Fibroblast of skin of abdomen (primary cell): ENCODE measurements at places on chromosomes 7 and 10.

DNA sequence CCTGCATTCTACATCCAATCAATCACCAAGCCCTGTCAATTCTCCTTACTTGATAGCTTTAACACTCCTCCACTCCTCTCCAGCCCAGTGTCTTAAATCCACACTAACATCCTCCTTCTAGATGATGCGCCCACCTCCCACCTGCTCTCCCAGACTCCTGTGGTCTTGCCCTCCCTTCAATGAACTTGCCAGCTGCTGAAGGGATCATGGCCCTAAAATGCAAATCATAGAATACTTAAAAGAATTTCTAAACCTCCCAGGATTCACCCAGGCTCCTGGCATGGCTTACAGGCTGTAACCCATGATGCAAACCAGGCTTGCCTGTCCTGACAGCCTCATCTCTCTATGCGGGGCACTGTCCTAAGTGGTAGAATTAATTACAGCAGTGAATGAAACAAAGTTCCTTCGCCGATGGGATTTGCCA is 43.6 kb downstream of the SYPL1 start:
- DNase-seq = no peak

DNA sequence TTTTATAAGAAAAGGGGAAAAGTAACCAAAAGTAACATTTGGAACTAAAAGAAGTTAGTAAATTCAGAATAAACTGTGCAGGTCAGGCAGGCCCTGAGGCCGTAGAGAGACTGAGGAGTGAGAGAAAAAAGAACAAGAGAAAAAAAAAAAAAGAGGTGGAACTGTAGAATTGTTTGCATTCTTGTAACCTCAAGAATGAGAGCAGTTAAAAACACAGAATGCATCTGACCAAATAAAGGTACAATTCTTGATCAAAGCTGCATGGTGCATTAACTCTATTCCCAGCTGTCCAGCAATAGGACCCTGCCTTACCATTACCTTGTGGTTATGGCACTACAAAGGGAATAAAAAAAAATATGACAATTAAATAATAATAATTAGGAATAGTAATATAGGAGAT is 170.1 kb upstream of the SEMA3A start:
- peak; percentile 55 for DNase-seq

DNA sequence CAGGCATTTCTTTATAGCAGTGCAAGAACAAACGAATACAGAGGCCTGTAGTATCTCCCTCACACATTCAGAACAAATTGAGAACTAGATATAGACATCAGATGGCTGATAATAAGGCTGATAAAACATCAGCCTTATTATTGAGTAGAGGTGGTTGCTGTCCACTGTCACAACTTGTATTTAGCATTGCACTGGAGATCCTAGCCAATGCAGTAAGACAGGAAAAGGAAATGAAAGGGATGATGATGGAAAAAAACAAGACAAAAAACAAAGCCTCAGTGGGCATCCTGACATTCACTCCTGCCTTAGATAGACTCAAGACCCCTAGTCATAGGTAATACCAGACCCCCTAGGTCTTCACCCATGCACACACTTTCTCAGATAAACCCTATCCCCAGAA is 4.7 kb upstream of the RABGEF1 start:
- DNase-seq = no peak

GRCh38 chr7:128076796-128077271 is 45.6 kb upstream of the LRRC4 start:
- no peak for DNase-seq

DNA sequence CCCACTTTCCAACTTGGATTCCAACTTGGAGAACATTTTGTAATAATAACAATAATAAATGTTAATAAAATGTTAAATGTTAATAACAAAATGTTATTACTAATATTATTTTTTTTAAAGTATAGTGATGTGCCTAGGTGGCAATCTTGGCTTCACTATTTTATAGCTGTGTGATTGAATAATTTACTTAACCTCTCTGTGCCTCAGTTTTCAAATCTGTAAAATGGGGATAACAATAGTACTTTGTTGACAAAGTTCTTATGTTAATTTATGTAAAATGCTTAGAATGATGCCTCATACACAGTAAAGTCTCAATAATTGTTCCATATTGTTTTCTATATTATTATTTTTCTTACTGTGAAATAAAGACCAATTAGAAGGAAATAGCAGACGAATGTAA is 23.3 kb upstream of the TMEM26 start:
- DNase-seq = no peak

DNA sequence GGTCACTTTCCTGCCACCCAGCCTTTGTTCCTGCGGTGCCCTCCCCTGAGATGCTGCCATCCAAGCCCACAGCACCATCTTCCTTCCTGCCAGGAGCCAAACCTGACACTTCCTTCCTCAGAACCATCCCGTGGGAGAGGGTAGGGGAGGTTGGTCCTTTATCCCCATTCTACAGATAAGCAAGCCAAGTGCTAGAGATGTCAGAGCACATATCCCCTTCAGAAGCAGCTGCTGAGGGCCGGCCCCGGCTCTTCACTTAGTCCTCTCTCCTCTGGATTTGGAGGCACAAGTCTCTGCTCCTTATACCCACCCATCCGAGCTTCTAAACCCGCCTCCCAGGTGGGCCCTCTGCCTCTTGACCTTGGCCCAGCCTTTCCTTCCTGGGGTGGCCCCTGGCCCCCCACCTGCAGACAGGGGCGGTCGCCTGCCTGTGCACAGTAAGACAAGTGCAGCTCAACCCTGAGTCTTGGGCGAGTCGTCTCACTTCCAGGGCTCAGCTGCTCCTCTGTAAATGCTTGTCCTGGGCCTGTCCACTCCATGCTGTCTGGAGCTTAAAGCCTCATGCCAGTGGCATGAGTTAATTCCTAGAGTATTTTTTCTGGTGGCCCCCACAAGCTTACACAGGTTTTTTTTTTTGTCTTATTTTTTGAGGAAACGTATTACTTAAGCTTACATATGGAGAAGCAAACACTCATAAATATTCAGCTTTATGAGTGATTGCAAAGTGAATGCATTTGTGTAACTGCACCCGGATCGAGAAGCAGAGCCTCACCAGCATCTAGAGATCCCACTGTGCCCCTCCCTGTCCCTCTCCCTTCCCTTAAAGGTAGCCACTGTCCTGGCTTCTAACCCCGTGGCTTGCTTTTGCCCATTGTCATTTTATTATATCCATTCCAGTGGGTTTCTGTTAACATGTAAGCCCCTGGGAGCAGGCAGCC is 125.1 kb downstream of the CDH23 start:
- no peak for DNase-seq

DNA sequence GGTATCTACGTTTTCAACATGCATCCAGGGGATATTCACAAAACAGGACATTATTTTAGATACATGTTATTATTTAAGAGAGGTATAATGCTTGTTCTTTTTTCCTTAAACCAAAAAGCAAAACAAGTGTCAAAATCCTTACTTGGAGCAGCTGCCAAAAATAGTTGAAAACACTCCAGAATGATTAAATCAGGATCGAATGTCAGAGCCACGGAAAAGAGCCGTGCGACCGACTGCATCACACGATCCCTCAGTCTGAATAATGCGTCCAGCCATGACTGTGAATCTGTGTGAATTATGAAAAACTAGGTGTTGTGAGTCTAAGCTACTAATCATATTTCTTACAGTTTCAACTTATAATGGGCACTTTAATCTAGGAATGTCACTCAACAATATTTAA is 126.0 kb downstream of the PARD3 start:
- peak; percentile 66 for DNase-seq

DNA sequence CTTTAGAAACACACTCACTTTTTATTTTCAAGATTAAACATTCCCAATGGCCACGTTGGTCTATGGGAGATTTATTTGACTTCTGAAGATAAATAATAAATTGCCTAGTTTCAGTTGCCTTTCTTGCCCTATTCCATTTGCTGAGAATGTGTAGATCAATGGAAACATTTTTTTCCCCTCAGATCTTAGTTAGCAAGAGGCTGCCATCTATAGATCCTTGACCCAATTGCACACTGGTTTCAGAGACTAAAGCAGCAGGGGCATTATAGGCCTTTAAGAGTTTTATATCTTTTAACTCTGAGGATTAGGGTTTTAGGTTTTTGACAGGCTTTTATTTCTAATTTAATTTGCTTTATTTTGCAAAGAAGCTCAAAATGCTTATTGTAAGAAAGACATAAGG is 163.2 kb upstream of the GPR26 start:
- no peak for DNase-seq

DNA sequence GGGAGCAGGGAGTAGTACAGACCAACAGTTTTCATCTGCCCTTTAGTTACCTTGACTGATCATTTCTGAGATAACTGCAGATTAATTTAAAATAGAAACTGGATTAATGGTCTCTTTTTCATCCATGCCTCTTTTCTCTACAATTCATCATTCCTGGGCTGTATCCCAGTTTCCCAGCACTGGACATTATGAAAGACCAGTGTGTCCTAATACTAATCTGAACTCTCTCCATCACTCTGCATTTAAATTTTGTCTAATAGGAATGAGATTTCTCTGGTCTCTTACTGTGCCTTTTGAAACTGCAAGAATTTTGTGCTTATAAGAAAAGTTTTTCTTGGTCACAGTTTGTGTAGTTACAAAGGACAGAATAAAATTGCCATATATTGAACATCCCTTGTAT is 12.7 kb downstream of the PLEKHA8 start:
- DNase-seq = no peak

DNA sequence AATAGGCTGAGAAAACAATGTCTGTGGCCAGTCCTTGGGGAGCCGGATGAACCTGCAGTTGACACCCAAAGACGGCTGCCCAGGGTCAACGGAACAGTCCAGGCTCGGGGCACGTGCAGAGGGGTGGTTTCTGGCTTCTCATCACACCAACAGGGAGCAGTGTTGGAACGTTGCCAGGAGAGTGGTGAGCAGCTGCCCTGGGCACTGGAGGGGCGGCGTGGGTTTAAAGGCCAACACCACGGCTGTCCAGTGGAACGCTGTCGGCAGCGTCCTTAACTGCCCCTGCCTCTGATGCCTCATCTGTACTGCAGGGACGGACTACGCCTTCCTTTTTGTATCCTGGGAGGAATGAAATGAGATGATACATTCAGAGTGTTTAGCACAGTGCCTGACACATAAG is 19.8 kb downstream of the JCAD start:
- DNase-seq = no peak

- no peak for DNase-seq
Observed at GRCh38 chr7:75981453-75982305, 12.7 kb downstream of the TMEM120A start.

- no peak for DNase-seq
Observed at GRCh38 chr10:18142151-18142550, 1.9 kb downstream of the CACNB2 start.

DNA sequence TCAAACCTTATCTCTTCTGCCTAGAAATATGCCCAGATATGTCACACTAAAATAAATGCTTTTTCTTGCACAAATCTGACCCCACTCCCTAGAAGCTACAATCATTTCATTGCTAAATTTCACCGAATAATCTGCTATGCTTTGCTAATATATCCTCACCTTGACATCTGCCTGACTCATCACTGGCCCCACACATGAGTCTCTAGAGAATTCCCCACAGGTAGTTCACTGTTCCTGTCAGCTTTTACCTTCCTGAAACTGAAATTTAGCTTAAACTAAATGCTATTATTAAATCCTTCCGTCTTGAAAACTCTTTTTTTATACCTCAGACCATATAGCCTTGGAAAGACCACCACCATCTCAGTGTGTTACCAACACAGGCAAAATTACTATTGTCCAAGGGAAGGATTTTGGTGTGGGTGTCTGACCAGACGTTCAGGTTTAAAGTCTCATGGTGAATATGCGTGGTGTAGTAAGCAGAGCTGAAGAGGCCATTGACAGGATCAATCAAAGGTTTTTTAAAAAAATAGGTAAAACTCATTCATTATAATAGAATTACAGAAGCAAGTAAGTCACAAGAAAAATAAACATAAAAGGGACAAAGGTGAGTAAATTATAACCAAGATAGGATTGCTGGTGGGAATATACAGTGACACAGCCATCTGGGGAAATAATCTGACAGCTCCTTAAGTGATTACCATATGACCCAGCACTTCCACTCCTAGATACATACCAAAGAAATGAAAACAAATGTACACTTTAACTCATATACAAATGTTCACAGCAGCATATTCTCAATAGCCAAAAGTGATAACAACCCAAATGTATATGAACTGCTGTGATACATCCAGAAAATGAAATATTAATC is 173.5 kb downstream of the KMT2E start:
- peak; percentile 5 for DNase-seq

GRCh38 chr7:123665896-123666295 is 10.2 kb downstream of the LMOD2 start:
- no peak for DNase-seq

GRCh38 chr7:103657474-103657894 is 211.5 kb upstream of the SLC26A5 start:
- DNase-seq = no peak

GRCh38 chr7:106283831-106284713 is 711 bp downstream of the NAMPT start:
- peak; percentile 25 for DNase-seq

DNA sequence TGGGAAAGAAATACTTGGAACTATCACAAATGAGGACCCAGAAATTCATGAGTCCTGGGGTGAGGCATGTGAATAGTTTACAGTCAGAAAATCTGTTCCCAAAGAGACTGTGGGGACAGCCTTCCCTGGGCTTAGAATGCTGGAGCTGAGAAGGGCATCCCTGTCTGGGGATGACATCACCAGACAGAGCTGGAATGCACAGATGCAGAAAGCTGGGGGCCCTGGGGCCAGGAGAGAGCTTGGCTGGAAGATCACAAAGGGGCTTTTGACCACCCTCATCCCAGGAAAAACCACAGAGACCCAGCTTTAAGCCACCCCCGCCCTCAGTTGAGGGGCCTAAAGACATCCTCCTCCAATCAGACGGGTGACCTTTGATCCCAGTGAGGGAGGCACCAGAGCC is 264.5 kb downstream of the PLXNA4 start:
- peak; percentile 27 for DNase-seq

DNA sequence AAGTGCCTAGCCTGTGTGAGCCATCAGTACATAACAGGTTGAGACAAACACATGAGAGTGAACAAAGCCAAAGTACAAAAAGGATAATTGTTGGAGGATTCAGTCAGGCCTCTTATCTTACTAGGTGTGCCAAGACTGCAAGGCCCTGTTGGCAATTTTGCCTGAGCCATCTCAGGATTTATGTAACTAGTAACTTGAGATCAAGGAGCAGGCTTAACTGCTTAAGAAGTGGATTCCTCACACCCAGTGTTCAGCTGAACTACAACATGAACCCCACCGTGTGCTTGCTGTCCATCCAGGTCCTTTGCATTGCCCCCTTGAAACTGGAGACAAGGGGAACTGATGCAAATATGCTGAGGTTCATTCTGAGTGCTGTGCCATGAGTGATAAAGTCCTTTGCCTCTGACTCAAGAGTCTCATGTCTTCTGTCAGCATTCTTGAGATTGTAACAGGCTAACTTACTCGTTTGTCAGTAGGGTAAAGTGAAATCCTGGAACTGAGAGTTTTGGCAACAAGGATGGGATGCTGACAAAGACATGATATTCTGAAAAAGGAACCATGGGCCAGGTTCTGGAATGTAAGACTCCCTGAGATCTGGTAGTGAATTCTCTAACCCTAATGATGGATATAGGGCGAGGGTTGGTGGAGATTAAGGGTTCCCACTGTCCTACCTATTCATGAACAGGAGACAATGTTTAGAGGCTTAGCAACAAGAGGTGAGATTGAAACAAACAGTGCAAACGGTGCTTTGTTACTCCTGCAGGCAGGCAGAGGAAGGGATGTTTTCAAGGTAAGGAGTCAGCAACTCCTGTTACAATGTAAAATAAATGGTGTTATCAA is 44.1 kb upstream of the GATAD1 start:
- peak; percentile 41 for DNase-seq

GRCh38 chr10:95783741-95784140 is 27.8 kb downstream of the ENTPD1 start:
- DNase-seq = no peak

- DNase-seq = peak; percentile 39
Observed at GRCh38 chr10:121165276-121165675, 314.1 kb downstream of the WDR11 start.
